ENCODE measurements at places on chromosomes 6 and 20. TPM values are rescaled to one million over a fixed set of nuclear protein-coding genes. Genes with fewer than 3 reads are reported as not detected.

DNA sequence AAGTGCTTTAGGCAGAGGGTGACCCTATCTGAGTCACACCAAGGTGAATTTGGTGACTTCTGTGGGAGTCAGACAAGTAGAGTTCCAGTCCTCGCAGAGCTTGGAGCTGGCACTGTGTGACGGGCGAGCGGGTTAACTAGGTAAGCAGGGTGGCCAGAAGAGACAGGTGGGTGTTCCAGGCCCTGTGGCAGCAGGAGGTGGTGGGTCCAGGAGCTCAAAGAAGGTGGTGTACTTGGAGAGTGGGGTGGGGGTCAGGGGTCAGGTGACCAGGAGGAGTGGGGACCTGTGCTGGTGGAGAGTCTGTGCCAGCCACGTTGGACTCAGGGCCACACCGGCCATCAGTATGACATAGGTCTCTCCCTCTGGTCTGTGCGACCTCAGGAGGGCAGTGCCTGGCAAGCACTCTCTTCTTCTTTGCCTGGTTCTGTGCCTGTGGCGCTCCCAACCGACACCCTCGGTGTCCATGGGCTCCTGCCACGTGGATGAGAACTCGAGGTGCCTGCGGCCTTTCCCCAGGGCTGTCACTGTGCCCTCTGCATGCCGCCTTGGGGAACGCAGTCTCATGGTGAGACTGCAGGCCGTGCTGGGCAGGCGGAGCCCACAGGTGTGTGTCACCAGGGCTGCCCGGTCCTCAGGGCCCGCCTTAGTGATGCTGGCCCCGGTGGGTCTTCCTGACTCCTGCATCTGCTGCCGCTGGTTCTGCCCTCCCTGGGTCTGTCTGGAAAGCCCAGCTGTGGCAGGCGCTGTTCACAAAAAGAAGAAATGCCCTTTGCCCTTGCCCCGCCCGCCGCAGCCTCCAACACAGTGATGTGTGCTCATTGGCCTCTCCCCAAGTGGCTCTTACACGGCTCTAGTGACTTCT is 1.6 kb downstream of the MRGBP start:
- no peak for DNase-seq

Gene LY6G6F
- not detected for total RNA-seq

DNA sequence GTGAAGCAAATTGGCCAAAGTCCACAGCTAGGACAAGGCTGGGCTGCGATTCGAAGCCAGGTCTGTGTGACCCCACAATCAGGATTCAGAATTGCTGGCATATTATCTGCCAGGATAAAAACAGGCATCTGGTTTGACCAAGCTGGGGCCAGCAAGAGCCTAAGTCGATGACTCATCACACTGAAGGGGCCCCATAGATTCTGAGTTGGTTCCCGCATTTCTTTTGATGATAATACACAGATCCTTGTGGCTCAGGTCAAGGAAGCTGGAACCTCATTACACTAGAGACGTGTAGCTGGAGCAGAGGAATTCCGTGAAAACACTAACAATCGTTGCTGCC is 6.5 kb downstream of the KCNB1 start:
- no peak for DNase-seq

GRCh38 chr6:111534231-111534751 is 51.3 kb upstream of the REV3L start:
- no peak for DNase-seq

Gene C4A
- 0.42 TPM for total RNA-seq

Gene PTCRA
- not detected for total RNA-seq

- no peak for DNase-seq
These were observed 12.8 kb downstream of the PTPRK start for GRCh38 chr6:128507337-128508310.

Gene SIRPB2
- not detected for total RNA-seq

DNA sequence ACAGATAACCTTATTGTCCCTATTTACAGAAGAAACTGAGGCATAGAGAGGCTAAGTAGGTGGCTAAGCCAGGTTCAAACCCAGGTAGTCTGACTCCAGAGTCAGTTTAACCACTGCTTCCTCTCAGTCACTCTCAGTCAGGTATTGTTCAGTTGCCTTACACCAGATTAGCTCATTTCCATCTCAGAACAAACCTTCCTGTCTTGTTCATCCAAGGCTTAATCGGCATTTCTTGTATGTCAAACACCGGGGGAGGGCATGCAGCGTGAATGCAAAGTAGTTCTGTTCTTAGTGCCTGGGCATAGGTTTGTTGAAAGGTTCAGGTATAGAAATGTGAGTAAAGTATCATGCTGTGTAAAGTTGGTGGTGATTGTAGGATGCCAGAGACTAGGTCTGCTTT is 51.7 kb downstream of the CTNNBL1 start:
- DNase-seq: no peak

DNA sequence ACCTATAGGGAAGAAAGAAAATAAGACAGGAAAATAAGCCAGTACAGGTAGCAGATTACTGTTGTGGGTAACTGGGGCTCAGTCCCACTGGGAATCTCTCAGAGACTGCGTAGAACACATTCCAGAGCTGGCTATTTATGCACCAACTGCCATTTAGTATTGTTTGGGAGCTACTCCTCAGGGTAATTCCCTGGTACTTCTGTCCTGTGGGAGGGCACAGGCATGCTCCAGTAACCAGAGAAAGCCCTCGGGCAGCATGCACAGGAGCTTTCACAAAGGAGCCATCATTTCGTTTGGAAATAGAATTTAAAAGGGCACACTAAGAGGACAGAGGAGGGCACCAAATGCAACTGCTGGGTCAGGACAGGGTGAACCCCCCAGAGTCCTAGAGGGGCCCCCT is 148.0 kb upstream of the LRFN2 start:
- DNase-seq: no peak

DNA sequence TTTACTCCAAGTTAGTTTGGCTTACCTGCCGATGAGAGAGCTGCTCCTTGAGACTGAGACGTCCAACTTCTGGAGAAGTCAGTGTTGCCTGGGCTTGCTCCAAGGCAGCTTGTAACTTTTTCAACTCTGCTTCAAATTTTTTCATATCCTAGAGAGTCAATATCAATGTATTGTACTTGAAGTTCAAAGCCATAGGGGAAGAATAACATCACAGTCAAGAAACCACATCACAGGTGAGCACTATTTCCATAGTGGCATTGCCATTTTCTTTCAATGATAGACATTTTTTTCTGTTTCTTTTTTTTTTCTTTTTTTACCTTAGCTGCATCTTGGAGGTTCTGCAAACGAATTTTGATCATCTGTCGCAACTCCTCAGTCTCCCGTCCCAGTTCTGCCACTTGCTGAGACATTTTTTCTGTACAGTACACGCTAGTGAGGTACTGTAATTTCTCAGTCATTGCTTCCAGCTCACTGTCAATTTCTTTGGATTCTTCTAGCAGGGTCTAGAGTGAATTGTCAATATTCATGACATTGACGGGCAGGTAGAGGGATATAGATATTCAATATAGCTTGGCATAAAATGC is 326.7 kb downstream of the SYNE1 start:
- no peak for DNase-seq

DNA sequence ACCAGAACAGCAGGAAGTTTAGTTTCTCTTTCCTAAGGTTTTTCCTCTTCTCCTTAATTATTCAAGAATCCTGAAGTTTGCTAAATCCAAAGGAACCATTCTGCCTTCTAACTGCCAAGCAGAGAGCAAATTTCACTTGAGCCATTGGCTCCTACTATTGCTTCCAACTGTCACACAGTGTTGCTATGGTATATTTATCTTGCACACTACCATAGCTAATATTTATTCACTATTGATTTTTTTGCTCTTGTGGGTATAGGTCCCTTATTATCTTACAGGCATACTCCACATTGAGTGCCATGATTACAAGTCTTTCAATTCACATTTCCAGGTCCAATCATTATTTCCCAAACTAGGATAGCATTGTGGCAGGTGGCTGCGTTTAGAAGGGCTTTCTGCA is 266.7 kb upstream of the FLRT3 start:
- DNase-seq: no peak

- peak; percentile 47 for DNase-seq
These were observed 635 bp upstream of the C20orf203 start for GRCh38 chr20:32674362-32674789.

Gene BPIFB2
- not detected for total RNA-seq
